Pulmonary artery endothelial cell (primary cell): ENCODE measurements at places on chromosomes 6 and 20. TPM values are rescaled to one million over a fixed set of nuclear protein-coding genes. Genes with fewer than 3 reads are reported as not detected.
A peak's percentile ranks its signal among the peaks of the same experiment; 100 is the strongest.

- DNase-seq: peak; percentile 7
Measured at GRCh38 chr20:21235484-21236445, 67.4 kb upstream of the XRN2 start.

DNA sequence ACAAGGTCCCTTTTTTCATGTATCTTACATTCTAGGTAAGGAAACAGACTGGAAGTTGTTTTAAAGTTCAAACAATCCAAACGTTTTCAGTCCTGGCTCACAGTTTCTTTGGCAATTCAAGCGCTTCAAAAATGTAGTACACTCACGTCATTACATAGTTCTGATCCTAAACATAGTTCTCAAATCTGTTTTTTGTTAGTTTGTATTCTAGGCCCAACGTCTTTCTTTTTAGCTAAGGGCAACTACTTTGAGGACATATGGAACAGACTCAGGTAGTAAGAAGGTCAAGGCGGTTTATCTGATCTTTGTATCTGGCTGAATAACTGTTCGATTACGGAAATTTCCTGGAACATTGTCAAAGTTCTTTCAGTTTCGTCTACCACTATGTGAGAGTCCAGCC lies 36.9 kb upstream of the PLCB4 start:
- DNase-seq: no peak

DNA sequence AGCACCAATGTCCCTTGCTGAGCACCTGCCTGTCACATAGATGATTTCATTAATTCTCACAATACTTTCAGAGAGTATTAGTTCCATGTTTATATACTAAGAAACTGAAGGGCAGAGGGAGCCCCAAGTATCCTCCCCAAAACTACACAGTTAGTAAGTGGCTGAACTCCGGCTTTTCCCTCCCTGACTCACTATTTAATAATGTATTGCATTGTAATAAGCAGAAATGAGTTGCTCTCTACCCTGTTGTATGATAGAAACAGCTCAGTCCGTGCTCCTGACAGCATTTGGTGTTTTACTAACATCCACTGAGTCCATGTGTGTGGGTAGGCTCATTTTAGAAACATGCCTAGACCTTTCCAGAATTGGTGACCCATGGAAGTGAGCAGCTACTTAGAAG lies 76.8 kb downstream of the OLIG3 start:
- no peak for DNase-seq

DNA sequence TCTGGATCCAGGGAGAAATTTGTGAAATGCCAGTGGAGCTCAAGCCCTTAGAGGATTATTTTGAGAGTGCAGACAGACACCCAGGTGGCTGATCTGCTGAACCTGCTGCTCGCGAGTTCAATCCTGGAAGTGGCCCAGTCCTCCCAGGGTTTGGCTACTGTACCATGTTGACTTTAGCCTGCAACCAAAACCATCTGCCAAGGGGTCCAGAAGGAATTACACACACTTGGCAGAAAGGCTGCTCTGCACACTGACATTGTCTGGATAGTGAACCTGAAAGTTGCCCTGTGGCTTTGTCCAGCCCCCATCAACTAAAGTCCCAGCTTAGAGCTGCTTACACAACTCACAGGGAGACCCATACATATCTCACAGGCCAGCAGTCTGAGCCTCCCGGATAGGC lies 21.6 kb upstream of the PI3 start:
- DNase-seq: no peak

GRCh38 chr6:45590226-45590625 lies 212.5 kb upstream of the SUPT3H start:
- DNase-seq: no peak

DNA sequence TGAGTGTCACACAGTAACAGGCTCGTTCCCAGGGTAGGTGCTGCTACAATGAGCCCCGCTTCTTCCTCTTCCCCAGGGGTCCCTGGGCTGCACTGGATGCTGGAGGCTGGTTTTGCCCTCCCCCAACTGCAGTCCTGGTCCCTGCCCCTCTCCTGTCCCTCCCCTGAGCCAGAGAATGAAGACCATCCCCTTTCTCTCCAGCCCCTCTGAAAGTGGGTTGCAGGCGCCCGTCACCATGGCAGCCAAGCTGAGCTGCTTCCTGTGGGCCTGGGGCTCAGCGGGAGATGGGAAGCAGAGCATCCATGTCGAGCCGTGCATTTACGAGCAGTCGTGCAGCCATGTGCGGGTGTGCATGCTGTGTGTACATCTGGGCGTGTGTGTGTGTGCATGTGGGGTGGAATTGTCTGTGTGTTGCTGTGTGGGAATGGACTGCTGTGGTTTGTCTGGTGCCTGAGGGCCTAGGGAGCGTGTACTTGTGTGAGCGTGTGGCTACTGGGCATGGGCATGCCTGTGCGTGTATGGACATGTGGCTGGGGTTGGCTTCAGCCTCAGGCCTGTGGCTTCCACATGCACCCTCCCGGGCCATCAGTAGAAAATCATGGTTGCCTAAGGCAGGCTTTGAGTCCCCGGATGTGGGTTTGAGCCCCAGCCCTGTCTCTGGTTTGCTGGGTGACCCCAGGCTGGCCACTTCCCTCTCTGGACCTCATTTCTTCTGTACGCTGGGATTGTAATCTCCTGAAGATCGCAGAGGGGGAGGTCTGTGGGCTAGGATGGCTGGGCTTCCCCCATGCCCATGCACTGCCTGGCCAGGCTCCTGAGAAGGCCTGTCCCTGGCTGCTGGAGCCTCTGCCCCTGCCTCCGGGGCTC lies 48.8 kb downstream of the SRC start:
- DNase-seq: no peak

GRCh38 chr6:3912361-3913076 lies 63.3 kb downstream of the FAM50B start:
- peak; percentile 3 for DNase-seq

TCF21 gene
- total RNA-seq: not detected in 2 replicates

ULBP3 gene
- total RNA-seq: 10.5 and 12.4 TPM in 2 replicates
